ENCODE measurements at places on chromosomes 2 and 18.

DNA sequence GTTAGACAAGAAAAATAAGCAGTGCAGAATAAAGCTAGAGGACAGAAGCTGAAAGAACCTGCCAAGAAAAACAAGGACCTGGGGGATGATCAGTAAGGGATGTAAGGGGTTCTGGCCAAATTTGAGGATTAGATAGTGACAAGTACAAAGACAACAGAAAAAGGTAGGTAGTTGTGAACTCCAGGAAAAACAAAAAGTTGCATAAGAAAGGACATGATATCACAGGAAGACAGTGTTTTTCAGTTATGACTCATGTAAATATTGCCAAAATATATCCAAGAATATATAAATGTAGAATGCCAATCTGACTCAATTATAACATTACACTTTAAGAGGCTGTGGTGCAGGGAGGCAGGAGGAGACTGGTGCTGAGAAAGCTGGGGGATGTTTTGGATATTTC, 209.8 kb upstream of the SH3BP4 start:
- no peak for DNase-seq

DNA sequence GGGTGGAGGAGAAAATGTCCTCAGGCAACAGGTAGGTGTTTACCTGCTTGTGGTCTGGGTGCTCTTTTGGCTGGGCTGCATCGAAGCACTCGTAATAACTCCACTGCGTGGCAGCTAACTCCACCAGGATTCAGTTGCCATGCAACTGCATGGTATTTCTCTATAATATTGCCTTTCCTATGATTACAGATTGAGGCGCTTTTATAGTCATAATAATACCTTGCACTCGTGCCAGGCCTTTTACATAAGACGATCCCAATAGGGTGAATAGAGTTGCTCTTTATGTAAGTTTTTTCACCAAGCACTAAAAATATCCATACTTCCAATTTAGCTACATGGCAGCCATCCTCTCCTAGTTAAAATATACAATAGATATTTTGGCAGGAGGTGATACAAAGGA, 19.7 kb upstream of the NYAP2 start:
- DNase-seq = no peak

DNA sequence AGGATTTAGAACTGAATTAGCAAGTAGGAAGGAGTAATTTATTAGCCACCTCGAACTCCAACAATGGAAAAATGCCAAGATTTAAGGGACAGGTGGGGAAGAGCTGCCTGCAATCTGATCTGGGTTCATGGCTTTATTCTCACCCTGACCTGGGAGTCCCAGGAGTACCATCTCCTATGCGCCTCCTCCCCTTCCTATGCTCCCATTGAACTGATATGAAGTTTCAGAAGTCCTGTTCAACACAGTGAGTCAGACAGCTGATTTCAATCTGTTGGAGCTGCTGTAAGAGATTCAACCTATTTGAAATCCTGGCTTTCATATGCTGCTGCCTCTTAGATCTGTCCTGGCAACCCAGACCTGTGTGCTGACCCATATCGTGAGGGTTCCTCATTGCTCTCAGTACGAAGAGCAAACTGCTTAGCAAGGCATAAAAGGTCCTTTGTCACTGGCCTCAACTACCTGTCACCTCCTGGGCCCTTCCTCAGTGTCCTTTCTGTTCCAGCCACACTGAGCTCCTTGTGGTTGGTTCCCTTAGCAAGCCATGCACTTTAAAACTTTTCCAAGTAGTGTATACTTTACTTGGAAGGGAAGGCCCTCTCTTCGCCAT, 15.9 kb upstream of the CD28 start:
- DNase-seq = no peak

DNA sequence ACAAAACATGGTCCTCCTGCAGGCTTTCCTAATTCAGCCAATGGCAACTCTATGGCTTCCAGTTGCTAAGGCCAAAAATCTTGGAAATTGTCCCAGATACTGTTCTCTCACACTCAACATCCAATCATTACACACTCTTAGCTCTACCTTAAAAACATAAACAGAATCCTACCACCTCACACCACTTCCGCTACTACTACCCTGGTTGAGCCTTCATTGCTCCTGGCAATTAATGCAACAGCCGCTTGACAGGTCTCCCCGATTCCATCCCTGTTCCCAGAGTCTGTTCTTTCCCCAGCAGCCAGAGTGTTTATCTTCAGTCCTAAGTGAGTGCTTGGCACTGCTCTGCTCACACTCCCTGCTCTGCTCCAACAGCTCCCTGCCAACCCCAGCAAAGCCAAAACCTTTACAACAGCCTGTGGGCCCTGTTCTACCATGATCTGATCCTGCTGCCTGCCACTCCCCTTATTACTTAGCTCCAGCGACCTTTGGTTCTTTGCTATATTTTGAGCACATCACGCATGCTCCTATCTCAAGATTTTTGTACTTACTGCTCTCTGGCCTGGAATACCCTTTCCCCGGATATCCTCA, 67.5 kb upstream of the AMMECR1L start:
- DNase-seq = no peak

DNA sequence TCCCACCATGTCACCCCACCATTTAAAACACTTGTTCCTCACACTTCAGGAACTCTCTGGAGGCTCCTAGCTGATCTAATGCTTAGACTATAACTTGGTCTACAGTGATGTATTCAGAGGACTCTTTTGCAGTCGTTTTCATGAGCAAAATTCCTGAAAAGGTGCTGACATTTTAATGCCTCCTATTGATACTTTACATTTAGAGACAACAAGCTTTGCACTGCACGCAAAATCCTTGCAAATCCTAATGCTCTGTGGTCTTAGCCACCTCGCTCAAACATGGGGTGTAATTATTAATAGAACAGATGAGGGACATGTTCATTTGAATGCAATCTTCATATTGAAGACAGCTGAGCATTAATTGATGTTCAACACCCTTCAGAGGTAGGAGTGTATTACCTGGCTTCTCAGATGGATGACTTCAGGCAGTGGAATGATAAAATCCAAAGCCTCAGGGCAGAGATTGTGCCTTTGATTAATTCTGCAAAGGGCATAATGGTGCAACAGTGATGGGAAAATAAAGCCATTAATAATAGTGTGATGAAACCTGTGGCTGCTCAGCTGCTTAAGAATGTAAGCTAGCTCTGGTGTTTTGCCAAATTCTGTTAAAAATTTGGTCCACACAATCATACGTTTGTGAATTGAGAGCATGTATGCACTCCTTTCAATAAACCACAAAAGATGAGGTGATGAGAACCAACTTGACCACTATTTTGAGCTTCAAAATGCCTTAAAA, 5.4 kb downstream of the CTAGE1 start:
- DNase-seq = no peak

GRCh38 chr2:15983496-15983895, 43.1 kb downstream of the MYCN start:
- no peak for DNase-seq

All from stimulated activated naive CD4-positive, alpha-beta T cell treated with Interleukin-2 at 50 U/mL for 16 hours (primary cell).